ENCODE measurements at places on chromosomes 7 and 10. TPM values are rescaled to one million over a fixed set of nuclear protein-coding genes. Genes with fewer than 3 reads are reported as not detected.

GALNT17 gene
- not detected for total RNA-seq

- H3K36me3 ChIP-seq = peaks cover 5% of the 10 kb centered on the region
- H3K4me1 ChIP-seq = no peaks in the 10 kb centered on the region
- no peak overlapping the region for H3K27ac ChIP-seq
Observed at GRCh38 chr10:121873236-121873635, 54.6 kb downstream of the ATE1 start.

- DNase-seq = no peak
- H3K36me3 ChIP-seq = no peaks in the 10 kb centered on the region
Observed at GRCh38 chr7:156185076-156185475, 372.8 kb upstream of the SHH start.

- no peak overlapping the region for H3K27ac ChIP-seq
- H3K27me3 ChIP-seq = no peaks in the 10 kb centered on the region
- H3K36me3 ChIP-seq = 0 out of 2 replicates have a peak, but pooled peaks cover 7% of the 10 kb centered on the region
- DNase-seq = no peak
- H3K4me3 ChIP-seq = no peak overlapping the region
- peaks cover 49% of the 10 kb centered on the region for H3K4me1 ChIP-seq
Observed at GRCh38 chr7:80482950-80483349, 28.9 kb downstream of the GNAT3 start.

GRCh38 chr10:77125231-77125630 is 512.4 kb downstream of the KCNMA1 start:
- H3K4me3 ChIP-seq = no peak overlapping the region
- H3K27me3 ChIP-seq = no peaks in the 10 kb centered on the region
- H3K36me3 ChIP-seq = no peaks in the 10 kb centered on the region
- H3K27ac ChIP-seq = no peak overlapping the region

ADAM12 gene
- total RNA-seq = 7.5 TPM

DNA sequence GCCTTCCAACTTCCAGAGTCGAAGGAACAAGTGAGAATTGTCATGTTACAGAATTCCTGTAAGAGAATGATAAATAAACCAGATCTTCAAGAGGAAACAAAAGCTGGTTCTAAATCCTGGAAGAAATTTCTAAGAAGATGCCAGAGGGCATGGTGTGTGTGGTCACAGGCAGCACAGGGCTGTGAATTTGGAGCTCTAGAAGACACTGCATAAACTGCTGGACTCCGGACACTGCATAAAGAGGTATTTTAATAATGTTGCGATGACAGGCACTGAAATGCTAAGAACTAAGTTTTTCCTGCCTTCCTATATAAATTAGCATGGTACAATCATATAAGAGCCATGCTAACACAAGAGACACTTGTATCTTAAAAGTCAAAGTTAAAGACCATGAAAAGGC is 86.0 kb downstream of the LARP4B start:
- H3K4me1 ChIP-seq = peaks cover 28% of the 10 kb centered on the region
- peak overlapping the region; percentile 12 for H3K27ac ChIP-seq
- no peak overlapping the region for H3K4me3 ChIP-seq
- peaks cover 47% of the 10 kb centered on the region for H3K36me3 ChIP-seq

SSBP1 gene
- total RNA-seq = 136 TPM

FAM221A gene
- total RNA-seq = not detected

DNA sequence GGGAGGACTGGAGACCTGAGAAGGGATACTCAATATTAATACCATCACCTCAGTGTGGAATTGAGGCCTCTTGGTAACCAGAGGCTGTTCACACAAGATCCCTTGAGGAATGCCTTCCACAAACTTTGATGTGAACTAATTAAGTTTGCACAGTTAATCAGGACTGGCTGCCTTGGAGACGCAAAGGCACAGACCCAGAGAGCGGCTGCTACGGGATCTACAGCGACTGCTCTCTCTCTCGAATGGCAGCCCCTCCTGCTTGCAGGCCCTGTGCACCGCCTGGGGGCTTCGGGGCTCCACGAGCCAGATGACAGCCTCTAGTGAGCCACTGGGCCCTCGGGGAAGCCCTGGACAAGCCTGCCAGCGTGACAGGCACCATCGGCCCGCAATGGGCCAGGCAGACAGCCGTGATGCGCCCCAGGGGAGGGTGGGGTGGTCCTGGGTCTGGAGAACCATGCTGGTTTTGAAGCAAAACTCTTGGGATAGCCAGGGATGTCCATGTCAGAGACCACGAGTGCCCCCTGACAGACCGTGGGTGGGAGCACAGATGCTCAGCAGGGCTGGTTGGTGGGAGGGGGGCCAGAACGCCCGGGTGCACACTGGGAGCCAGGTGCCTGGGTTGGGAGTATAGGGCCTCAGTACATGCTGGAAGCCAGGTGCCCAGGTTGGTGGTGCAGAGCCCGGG is 195.6 kb downstream of the ELFN1 start:
- no peak overlapping the region for H3K27ac ChIP-seq
- no peaks in the 10 kb centered on the region for H3K27me3 ChIP-seq
- no peaks in the 10 kb centered on the region for H3K36me3 ChIP-seq
- no peak overlapping the region for H3K4me3 ChIP-seq
- no peaks in the 10 kb centered on the region for H3K4me1 ChIP-seq
- no peak for DNase-seq

GRCh38 chr7:156039971-156040677 is 227.9 kb upstream of the SHH start:
- no peak for DNase-seq
- no peak overlapping the region for H3K27ac ChIP-seq
- H3K27me3 ChIP-seq = peaks cover 2% of the 10 kb centered on the region
- H3K4me3 ChIP-seq = no peak overlapping the region
- no peaks in the 10 kb centered on the region for H3K36me3 ChIP-seq

- H3K36me3 ChIP-seq = no peaks in the 10 kb centered on the region
- H3K27ac ChIP-seq = no peak overlapping the region
- no peaks in the 10 kb centered on the region for H3K4me1 ChIP-seq
- H3K4me3 ChIP-seq = no peak overlapping the region
- H3K27me3 ChIP-seq = peaks cover 15% of the 10 kb centered on the region
- no peak for DNase-seq
Observed at GRCh38 chr7:372546-372931, 82.6 kb downstream of the FOXL3 start.

ARHGEF5 gene
- total RNA-seq = not detected

DNA sequence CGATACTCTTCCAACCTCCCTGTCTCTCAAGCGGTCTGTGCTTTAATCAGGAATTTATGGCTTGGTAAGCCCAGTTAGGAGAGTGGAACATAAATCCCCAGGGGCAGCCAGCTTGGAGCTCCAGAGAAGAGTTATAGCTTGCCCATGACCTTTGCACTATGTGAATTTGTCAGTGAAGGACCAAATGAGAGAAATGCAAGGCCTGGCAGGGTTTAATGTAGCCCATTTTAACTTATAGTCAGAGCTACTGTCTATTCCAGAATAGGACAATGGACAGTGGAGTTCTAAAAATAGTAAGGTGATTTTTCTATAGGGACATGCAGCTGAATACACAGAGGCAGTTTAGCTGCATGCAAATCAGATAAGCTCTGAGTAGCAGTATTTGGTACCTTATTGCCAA is 142.6 kb upstream of the CAV2 start:
- no peak overlapping the region for H3K4me3 ChIP-seq
- H3K27me3 ChIP-seq = no peaks in the 10 kb centered on the region
- H3K4me1 ChIP-seq = peaks cover 53% of the 10 kb centered on the region
- peak overlapping the region; percentile 91 for H3K27ac ChIP-seq

EBF3 gene
- 0.09 TPM for total RNA-seq

DNA sequence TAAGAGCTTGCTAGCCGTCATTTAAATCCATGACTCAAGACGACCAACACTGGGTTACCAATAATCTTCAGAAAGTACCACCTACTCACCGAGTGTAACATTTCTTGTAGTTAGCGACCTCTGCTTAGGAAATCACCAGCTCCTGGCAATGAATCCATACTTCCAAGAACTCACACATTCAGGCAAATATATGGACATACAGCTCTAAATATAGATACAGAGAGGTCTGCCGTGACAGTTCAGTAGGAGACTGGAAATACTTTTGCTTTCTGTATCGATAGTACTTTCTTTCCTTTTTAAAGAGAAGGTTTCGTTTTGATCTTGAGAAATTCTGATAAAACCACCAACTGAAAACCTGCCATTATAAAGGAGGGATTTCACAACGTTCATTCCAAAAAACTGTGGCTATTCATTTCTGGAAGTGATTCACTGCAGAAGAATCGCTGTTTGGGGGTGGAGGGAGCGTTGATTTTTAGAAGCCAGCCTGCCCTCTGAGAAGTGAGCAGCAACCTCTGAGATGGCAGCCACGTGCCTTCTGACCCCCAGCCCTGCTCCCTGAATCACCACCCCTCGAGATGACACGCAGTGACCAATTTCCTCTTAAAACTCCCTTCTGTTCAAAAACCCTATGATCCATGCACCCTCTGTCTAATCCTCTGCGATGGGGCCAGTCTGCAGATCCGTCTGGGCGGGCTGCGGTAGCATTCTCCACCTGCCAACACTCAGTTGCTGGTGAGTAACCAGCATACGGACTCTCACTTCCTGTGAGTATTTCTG is 179.0 kb upstream of the KLF14 start:
- peaks cover 70% of the 10 kb centered on the region for H3K4me1 ChIP-seq
- H3K27ac ChIP-seq = peak overlapping the region; percentile 94
- H3K4me3 ChIP-seq = peak overlapping the region; percentile 99

DNA sequence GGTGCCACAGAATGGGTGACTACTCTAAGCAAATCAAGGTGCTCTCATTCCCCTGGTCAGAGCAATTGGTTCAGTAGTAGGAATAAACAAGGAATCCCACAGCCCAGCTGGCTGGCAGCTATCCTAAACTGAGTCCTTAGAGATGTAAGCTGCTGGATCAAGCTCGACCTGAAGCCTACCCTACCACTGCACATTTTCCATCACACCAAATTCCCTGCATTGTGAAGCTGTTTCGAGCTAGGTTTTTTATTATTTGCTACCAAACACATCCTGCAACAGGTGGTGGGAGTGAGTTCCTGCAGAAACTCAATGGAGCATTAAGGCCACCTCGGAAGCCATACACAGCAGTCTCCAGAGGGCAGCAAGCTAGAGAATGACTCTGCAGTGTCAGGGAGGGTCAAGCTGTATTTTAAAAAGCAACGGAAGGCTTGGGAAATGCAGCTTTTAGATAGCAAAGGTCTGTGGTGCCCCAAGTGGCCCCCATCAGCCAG is 33.7 kb upstream of the TNRC18 start:
- H3K4me1 ChIP-seq = peaks cover 12% of the 10 kb centered on the region
- no peak for DNase-seq
- peaks cover 11% of the 10 kb centered on the region for H3K27me3 ChIP-seq
- no peak overlapping the region for H3K4me3 ChIP-seq
- H3K27ac ChIP-seq = no peak overlapping the region
